ENCODE measurements at places on chromosomes 6 and 20. TPM values are rescaled to one million over a fixed set of nuclear protein-coding genes. Genes with fewer than 3 reads are reported as not detected.

DNA sequence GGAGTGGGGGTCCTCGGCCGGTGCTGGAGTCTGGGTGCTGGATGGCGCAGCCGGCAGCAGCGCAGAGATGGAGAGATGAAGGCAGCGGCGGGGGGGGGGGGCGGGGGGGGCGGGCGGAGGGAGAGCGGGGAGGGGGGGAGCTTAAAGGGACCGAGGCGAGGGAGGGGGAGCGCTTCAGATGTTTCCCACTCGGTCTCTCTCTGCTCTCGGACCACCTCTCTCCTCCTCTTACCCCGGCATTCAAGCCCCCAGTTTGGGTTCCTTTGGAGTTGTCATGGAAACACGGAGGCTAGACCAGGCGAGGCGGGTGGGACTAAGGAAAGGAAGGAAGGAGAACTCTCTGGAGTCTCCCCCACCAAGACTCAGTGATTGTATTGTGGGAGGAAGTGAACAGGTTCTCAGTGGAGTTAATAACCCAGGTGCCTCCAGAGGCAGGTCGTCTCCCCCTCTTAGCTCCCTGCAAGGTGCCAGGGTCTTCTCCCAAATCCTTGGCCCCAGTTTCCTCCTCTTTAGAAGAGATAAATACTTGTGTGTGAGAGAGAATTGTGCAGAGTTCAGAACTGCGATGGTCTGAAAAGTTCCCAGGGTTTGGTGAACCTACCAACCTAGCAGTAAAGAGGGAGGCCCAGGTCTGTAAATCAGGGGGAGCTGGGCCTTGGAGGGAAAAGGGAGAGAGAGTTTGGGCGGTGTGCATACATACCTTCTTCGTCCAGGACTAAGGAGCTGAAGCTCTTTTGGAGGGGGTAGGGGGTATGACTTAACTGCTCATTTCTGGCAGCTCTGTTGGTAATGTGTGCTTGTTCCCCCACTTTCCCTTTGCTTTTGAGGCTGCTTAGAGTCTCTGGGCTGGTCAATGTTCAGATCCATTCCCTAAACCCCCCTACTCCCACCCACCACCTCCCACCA, at the start of gene PRRT1:
Gene PRRT1 (minus strand): TSS at position 77 of the 906 bp plus-strand sequence. CDS start 112 bp downstream, outside the sequence.
- H3K27me3 ChIP-seq = peaks cover 30% of the 10 kb centered on the region
- peaks cover 40% of the 10 kb centered on the region for H3K4me1 ChIP-seq
- peak within 1 kb of the TSS; percentile 74 for H3K27ac ChIP-seq
- H3K4me3 ChIP-seq = peak within 1 kb of the TSS; percentile 67
- no peak for DNase-seq

DNA sequence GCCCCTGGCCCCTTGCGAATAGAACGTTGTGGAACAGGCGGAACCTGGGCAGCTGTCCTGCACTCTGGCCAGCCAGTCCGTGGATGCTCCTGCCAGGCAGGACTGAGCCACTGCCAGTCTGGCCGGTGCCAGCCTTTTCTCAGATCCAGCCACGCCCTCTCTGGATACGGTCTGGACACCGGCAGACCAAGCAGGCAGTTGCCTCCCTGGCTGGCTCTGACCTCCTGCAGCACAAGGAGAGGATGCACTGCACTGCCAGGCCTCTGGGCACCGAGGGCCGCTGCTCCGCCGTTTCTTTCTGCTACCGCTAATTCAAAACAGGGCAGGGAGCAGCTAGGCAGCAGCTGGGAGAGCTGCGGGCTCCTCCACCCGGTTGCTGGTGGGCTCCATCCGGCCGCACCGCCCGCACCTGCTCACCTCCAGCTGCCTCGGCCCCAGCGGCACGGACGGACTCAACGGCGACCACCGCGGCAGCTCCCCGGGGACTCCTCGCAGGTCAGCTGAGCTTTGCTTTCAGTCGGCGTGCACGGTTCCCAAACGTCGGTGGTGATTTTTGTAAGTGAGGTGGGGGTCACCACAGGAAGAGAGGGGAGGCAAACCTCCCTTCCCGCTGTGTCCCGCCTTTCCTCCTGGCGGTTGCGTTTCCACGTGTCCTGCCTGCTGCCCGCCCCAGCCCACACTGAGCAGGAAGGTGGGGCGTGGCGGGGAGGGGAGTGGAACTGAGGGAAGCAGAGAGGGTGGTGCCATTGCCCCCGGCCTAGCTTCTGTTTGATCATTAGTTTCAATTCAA, 30.3 kb upstream of the AFDN start:
- H3K4me3 ChIP-seq = peak overlapping the region; percentile 50
- H3K27me3 ChIP-seq = peaks cover 57% of the 10 kb centered on the region
- H3K4me1 ChIP-seq = peaks cover 8% of the 10 kb centered on the region
- no peak overlapping the region for H3K27ac ChIP-seq
- H3K36me3 ChIP-seq = no peaks in the 10 kb centered on the region

DNA sequence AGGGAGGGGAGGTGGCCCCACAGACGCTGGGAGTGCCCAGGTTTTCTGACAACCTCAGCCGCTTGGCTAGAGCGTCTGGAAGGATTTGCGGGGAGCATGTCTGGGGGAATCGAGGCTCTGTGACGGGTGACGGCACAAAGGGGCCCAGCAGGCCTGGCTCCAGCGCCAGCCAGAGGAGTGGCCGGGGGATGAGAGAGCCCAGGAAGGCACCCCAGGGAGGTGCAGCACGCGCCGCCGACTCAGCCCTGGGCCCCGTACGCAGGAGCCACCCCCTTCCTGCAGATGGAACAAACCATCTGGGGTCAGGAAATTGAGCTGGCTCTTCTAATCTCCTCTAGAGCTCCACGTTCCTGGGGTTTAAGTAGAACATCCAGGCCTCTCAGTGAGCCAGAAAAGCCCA, 5.9 kb upstream of the SLCO4A1 start:
- H3K36me3 ChIP-seq = no peaks in the 10 kb centered on the region
- H3K27me3 ChIP-seq = peaks cover 24% of the 10 kb centered on the region
- DNase-seq = no peak
- H3K4me3 ChIP-seq = peak overlapping the region; percentile 10
- H3K27ac ChIP-seq = peak overlapping the region; percentile 67
- H3K4me1 ChIP-seq = peaks cover 18% of the 10 kb centered on the region

DNA sequence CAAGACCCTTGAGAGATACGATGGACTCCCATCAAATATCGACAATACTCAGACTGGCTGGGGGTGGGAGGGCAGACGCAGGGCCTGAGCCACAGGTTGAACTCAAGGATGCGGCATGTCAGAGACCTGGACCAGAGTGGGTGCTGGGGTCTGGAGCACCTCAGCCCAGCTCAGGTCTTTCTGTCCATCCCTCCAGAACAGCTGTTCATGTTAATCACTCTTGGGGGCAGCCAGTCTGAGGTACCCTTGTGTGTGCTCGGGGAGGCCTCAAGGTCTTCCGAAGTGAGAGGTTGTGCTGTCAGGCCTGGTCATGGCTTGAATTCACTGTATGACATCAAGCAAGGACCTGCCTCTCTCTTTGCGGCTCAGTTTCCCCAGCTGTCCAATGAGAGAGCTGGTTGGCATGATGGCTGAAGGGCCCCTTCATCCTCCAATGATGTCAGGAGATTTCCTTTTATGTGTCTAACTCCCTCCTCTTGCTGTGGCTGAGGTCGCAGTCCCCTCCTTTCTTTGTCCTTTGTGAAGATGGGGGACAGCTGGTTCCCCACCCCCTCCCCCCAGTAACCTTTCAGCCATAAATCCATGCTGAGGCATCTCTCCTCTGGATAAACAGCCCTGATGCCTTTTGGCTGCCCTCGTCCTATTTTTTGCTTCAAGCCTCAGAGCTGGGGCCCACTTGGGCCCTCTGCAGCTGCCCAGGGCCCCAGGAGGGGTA, 15.3 kb downstream of the MYH7B start:
- no peaks in the 10 kb centered on the region for H3K36me3 ChIP-seq
- DNase-seq = no peak

COX4I2 gene
- total RNA-seq = not detected

- peaks cover 4% of the 10 kb centered on the region for H3K4me1 ChIP-seq
- H3K36me3 ChIP-seq = peaks cover 17% of the 10 kb centered on the region
- H3K27me3 ChIP-seq = no peaks in the 10 kb centered on the region
- no peak for DNase-seq
Measured at GRCh38 chr20:20580139-20580538, 132.3 kb downstream of the RALGAPA2 start.

IFNGR1 gene
- total RNA-seq = 29.8 TPM

GINS1 gene
- total RNA-seq = 23.7 TPM

RAE1 gene
- total RNA-seq = 31.8 TPM

DNA sequence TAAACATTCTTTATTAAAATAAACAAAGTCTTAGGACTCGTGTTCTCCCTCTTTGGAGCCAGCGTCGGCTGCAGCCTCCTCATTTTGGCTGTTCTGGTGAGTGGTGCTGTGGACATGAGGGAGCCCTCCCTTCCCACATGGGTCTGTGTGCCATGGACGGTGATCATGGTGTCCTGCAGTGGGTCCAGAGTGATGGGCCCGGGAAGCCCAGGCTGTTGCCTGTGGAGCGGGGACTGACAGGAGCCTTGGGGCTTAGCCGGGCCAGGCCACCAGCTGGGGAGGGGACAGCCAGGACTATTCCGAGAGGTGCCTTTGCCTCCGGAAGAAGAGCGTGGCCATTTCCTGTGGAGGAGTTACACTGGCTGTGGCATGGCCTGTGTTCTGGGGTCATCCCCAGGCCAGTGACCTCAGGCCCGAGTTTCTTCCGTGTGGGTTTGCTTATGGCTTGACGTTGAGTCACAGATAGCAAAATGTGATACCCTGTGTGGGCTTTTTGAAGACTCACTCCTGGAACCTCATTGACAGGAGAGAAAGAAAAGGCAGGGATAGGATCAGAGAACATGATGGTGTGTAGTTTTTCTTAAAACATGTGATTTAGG, 153.4 kb downstream of the DTNBP1 start:
- peaks cover under 1% of the 10 kb centered on the region for H3K4me1 ChIP-seq
- no peak for DNase-seq
- H3K36me3 ChIP-seq = peaks cover 5% of the 10 kb centered on the region
- H3K4me3 ChIP-seq = no peak overlapping the region

GRCh38 chr20:38165089-38165965, at the start of gene TGM2:
TGM2 (minus strand) TSS chr20:38165270; CDS start chr20:38165198, 72 bp downstream.
- DNase-seq = peak; percentile 74
- peaks cover 24% of the 10 kb centered on the region for H3K27me3 ChIP-seq
- H3K36me3 ChIP-seq = no peaks in the 10 kb centered on the region
- H3K4me1 ChIP-seq = peaks cover 23% of the 10 kb centered on the region

DNA sequence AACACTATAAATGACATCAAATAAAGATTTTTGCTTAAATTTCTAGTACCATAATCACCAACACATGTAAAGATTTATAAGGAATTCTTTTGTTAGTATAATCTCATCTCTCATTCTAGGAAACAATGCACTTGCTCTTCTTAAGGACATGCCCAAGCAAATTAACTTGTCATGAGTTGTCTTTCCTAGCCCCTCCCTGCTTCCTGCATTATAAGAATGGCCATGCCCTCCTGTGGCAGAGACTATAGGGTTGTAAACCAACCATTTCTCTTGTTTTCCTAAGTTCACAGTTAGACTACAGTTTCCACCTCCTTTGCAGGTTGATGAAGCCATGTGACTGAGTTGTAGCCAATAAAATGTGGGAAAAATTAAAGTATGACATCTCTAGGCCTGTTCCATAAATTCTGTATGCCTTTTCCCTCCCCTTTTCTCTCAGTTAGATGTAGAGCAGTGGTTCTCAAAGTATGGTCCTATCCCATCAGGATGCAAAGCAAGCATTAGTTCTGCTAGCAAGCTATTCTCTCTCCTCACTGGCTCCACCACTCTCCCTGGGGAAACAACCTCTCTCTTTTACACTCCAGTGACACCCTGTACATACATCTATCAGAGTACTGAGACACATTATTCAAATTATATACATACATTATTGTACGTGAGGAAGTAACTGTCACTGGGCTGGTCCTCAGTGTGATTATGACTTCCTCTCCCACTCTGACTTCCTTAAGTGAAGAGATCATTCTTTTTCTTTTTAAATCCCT, 295.0 kb downstream of the PKHD1 start:
- no peak overlapping the region for H3K4me3 ChIP-seq
- DNase-seq = no peak
- no peak overlapping the region for H3K27ac ChIP-seq
- no peaks in the 10 kb centered on the region for H3K36me3 ChIP-seq
- H3K27me3 ChIP-seq = no peaks in the 10 kb centered on the region
- H3K4me1 ChIP-seq = no peaks in the 10 kb centered on the region

- no peak overlapping the region for H3K4me3 ChIP-seq
- no peak overlapping the region for H3K27ac ChIP-seq
- H3K36me3 ChIP-seq = no peaks in the 10 kb centered on the region
- peaks cover 16% of the 10 kb centered on the region for H3K27me3 ChIP-seq
Measured at GRCh38 chr20:57650756-57651483, 30.7 kb upstream of the ZBP1 start.

DNA sequence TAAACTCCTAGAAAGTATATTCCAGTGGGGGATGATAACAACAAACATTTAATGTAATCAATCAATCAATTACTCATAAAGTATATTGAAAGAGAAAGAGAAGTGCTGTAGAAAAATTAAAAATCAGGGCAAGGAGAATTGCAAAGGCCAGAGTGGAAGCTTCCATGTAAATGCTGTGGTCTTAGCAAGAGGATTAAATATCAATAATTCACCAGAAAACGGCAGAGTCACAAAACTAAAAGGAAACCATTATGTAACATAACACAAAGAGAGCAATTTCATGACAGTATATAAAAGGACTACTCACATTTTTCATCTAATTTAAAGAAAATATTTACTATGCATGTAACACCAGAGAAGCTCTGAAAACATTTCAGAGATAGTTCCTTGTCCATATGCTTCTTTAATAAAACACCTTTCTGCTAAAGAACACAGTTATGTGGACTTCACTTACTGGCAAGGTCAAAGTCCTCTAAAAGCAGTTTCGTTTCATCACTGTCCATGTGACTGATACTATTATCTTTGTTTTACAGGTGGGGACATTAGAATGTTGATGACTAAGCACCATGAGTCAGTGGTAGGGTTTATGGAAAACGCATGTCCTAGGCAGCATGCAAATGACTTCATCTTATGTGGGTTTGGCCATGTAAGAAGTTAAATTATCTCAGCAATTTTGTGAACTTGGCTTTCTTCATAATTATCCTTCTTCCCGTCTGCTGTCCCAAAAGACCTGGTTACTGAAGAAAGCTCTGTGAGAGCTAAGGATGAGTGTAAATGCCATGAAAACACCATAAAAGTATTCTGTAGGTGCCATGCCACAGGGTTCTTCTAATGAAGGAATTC, 185.8 kb upstream of the TENT5A start:
- no peak overlapping the region for H3K27ac ChIP-seq
- no peaks in the 10 kb centered on the region for H3K4me1 ChIP-seq
- H3K36me3 ChIP-seq = no peaks in the 10 kb centered on the region
- H3K27me3 ChIP-seq = no peaks in the 10 kb centered on the region
- DNase-seq = no peak

GRCh38 chr20:25309395-25310267, 61.7 kb downstream of the PYGB start:
- H3K27ac ChIP-seq = peak overlapping the region; percentile 48
- peak; percentile 27 for DNase-seq
- peaks cover 19% of the 10 kb centered on the region for H3K4me1 ChIP-seq
- H3K4me3 ChIP-seq = no peak overlapping the region

PHACTR3 gene
- not detected for total RNA-seq

GRCh38 chr20:57595041-57596030, 24.9 kb downstream of the ZBP1 start:
- no peak overlapping the region for H3K4me3 ChIP-seq
- H3K27me3 ChIP-seq = peaks cover 18% of the 10 kb centered on the region
- no peaks in the 10 kb centered on the region for H3K36me3 ChIP-seq
- no peak for DNase-seq
